Cardiac septum (tissue), 1 donor: ENCODE measurements at places on chromosomes 5 and 9.

DNA sequence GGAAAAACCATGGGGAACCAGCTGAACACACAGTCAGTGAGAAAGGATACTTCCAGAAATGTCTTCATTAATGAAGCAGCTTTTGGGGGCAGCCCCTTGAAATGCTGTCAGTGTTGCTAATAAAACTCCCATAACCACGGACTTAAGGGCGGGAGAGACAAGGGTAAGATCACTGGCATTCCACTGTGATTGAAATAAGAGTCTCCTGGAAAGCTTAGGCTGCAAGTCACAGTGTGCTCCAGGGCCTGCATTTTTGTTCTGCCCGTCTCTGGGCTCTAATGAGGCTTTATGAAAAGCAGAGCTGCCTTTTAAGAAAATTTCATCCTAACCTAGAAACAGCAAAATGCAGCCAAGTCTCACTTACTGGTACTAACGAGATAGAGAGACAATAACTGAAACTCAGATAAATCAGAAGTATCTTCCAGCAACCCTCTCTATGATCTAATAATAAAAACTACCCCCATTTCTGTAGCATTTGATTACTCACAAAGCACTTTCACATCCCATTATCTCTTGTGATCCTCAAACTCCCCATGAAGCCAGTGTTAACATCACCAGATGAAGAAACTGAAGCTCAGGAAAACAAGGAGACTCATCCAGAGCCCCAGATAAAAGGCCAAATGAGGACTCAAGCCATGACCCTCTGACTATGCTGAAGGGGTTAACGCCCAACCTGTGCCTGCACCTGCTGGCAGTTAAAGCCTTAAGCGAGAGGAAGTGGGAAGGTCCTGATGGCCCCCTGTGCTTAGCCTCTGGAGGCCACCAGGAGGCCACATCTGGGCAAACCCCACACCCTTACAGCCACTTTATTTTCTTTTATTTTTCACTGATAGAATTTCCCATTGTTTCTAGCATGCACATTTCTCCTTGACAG, 37.5 kb downstream of the SPOCK1 start:
- no peak for DNase-seq

- no peak for DNase-seq
These were observed at the start of gene FOXI1 for GRCh38 chr5:170105642-170106611. FOXI1 (plus strand) TSS chr5:170105897; CDS start chr5:170105958, 61 bp downstream.

DNA sequence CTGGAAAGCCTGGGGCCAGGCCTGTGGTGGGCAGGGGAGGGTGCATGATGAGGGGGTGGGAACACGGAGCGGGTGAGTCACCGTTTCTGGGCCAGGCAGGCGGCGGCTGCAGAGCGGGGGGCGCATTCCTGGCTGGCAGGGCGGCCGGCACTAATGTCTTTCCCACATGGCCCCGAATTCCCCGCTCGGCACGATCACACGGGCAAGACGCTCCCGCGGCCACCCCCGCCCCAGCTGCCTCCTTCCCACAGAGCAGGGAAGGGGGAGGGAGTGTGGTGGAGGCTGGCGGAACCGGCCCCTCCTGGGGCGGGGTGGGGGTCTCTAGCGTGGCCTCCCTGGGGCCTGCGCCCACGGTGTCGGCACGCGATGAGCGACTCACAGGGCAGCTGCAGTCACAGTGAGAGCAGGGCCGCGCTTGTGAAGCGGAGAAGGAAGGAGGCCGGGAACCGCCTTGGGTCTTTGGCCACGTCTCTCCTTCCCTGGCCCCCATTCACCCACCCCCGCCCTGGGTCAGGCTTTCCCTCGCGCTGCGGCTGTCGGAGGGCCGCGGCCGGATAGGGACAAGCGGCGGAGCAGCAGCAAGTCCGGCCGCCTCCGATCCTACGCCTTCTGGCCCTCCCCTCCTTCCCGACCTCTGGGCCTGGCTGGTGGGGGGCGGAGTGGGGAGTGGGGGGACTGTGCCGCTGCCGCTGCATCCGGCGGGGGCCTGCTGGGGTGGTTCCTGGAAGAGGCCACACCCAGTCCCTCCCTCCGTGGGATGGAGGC, 48.9 kb downstream of the CXXC5 start:
- DNase-seq: no peak

GRCh38 chr5:164377746-164378145, 872.3 kb downstream of the MAT2B start:
- DNase-seq: no peak

DNA sequence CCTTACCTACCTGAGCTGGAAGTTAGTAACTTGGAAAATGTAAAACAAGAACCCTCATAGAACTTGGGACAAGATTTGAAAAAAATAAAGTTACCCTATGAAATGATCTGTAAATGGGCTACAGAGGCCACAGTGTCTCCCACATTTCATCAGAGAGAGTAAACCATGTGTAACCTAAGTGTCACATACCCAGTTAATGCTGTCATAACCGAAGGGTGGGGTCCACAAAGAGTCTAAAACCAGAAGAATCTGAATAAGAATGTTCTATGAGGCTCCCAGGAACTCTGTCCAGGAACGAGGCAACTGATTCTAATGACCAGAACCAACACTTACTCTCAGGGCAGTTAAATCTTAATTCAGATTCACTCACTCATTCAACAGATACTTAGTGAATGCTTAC, 1.0 kb upstream of the FAM13B start:
- no peak for DNase-seq

DNA sequence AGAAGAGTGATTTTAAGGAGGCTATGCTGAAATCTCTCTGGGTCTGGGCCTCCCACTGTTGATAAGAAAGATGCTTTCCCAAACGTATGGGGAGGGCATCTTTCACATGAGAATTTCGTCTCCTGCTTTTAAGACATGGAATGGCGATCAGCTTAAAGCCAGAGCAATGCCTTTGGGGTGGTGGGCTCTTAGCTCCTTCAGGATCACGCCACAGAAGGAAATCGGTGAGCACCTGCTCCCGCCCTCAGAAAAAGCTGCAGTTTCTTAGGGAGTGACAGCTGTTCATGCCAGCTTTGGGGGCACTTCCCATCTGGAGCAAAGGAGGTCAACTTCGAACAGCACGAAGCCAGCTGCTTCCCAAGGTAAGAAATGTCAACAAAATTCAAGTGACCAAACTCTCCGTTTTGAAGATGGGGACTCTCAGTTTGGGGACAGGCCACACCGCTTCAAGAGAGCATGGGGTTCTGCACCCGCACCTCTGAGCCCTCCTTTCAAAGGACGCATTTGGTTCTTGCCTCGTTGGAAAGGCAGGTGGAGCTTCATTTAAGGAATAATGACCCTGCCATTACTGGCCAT, 39.0 kb downstream of the TRIP13 start:
- DNase-seq: peak; percentile 61

DNA sequence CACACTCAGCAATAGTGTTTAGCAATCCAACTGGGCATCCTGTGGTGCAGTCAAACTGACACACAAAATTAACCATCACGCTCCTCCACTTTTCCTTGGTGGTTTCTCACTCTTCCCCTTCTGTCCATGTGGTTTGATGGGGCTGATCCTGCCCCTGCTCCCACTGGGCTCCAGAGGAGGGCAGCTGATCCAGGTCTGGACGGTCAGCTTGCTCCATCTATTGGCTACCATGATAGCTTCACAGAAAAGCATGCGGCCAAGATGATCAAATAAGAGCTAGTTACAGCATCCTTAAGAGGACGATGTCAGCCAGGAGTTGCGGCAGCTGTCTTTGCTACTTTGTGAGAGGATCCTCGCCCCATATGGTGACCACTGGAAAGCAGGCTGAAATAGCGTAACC, 29.6 kb upstream of the RANBP17 start:
- no peak for DNase-seq

- no peak for DNase-seq
These were observed 1.0 kb downstream of the PRDM6 start for GRCh38 chr5:123089914-123090660.

DNA sequence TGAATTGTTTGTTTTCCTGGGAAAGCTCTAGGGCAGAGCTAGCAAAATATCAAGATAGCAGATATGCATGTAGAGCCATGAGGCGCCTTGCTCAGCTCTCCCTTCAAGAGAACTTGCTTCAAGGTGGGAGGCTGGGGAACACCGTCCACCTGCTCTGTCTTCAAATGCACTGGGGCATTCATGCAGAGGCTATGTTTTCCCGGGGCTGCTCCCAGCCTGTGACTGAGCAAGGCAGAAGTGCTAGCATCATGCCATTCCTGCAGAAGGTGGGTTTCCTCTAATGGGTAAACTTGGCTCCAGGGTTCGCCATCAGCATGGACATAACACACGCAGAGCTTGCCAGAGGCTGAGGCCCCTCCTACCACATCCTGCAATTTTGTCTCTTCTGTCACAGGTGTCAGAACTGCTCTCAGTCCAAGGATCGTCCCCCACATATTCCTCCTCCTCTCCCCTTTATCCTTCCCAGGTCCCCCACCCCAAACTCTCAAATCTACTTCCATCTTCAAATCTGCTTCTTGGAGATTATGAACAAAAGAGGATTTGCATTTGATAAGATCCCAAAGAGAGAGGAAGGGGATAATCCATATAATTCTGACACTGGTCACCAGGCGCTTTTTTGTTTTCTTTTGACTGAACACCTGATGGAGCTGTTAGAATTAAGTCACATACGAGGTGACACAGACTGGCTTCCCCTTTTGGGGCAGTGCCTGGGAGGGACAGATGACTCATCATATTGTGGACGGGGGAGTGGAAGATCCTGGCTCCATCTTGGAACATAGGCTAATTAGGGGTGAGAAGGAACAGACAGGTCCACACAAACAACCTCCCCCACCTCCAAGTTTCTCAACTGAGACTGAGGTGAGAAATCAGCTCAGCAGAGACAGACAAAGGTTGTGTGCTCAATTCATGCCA, 85.0 kb upstream of the TAF11L2 start:
- peak; percentile 79 for DNase-seq

DNA sequence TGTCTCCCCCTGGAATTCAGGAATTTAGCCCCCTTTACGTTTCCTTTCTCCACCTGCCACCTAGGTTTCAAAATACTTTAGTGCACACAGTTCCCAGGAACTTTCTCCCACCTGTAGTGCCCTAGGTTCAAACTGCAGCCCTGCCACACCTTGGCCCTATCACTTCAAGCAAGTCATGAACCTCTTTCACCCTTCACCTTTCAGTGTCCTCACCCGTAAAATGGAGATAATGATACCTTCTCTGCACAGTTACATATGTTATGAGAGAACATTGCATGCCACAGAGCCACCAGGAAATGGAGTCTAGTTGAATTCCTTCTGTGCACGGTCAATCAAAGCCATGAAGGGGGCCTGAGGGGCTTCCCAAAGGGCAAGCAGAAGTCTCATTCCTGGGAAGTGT, 9.8 kb upstream of the EEIG1 start:
- no peak for DNase-seq

DNA sequence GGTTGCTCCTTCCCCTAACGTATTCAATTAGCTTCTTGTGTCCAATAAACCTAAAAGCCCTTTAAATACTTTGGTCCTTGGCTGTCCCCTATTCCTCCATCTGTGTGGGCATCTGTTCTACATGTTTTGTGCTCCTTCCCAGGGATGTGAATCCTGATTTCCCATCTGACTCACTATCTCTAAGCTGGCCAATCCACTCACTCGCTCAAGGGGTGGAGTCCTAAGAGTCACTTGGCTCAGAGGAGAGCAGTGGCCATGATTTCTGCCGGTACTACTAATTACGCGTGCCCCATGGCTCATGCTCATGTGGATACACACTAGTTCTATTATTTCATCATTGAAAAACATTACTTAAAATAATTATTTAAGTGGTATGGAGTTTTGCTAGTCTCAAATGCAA, 89.6 kb downstream of the TAF11L14 start:
- no peak for DNase-seq

GRCh38 chr5:67908126-67908765, 307.3 kb upstream of the PIK3R1 start:
- no peak for DNase-seq

DNA sequence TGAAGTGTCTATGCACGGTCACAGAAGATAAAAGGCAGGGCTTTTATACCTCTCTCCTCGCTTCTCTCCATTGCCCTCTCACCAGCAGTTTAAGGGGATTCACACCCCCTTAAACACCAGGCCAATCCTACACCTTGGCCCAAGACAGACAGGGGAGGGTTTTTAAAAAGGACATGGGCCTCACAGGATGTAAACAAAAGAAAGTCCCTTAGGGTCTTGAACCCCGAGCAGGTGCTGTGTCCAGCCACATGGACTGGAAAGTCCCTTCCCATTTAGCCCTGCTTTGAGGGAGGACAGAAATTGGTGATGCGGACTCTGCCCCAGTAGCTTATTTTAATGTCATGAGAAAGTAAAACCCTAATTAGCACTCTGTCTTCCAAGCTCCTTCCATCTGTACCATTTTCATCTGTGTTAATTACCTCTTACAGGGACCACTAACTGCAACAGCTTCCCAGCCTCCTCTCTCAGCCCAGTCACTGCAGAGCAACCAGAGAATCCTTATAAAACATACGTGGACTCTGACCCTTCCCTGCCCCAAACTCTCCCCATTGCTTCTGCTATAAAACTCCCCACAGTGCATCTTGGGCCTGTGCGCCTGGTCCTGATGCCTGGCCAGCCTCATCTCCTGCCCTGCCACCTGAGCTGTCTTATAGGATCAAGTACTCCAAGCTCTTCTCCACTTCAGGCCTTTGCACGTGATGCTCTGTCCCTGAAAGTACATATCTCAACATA, 16.7 kb downstream of the WHRN start:
- DNase-seq: no peak

DNA sequence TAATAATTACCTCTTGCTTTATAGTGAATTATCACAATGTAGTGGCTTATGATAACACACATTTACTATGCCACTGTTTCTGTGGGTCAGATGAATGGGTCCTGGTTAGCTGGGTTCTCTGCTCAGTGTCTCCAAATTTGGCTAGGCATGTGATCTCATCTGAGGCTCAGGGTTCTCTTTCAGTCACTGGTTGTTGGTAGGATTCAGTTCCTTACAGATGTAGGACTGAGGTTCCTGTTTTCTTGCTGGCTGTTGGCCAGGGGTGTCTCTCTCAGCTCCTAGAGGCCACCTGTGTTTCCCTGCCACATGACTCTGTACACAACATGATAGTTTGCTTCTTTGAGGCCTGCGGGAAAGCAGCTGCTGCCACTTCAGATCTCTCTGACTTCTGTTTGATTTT, 7.1 kb downstream of the NFX1 start:
- no peak for DNase-seq

- no peak for DNase-seq
These were observed 2.1 kb upstream of the PSIP1 start for GRCh38 chr9:15512889-15513288.

GRCh38 chr5:72096602-72097188, 10.6 kb upstream of the MAP1B start:
- no peak for DNase-seq

- no peak for DNase-seq
These were observed 685.1 kb upstream of the DMAC1 start for GRCh38 chr9:8484597-8485191.
